ENCODE measurements at places on chromosomes 13 and 19. TPM values are rescaled to one million over a fixed set of nuclear protein-coding genes. Genes with fewer than 3 reads are reported as not detected.

GRCh38 chr13:33931397-33932311 is 113.7 kb downstream of the RFC3 start:
- DNase-seq: peak; percentile 61

DNA sequence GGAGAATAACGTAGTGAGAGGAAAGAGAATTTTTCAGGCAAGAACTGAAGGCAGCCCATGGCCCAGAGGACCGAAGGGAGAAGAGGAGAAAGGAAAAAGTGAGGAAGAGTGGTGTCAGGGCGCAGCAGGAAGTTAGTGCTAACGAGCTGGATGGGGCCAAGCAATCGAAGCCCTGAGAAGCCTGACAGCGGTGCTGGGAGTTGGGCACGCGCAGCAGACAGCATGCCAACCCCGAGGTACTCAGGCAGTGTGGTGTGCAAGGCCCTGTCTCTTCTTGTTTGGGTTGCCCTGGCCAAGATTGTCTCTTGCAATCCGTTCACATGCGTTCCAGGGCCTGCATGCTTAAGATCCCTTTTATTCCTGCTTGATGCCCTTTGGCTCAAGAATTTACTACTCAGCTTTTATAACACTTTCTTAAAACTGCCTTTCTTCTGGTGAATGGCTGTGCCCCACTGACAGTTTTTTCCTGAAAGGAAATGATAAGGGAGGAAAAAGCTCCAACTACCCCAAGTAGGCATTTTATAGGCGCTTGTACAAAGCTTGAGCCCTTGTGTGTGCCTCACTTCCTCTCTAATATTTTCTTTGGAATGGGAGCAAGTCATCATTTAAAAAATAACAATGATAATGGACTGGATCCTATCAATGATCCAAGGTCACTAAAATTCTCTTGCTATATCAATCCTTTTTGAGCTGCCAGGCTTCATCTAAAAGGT is 115.4 kb downstream of the FLT1 start:
- no peak for DNase-seq

DNA sequence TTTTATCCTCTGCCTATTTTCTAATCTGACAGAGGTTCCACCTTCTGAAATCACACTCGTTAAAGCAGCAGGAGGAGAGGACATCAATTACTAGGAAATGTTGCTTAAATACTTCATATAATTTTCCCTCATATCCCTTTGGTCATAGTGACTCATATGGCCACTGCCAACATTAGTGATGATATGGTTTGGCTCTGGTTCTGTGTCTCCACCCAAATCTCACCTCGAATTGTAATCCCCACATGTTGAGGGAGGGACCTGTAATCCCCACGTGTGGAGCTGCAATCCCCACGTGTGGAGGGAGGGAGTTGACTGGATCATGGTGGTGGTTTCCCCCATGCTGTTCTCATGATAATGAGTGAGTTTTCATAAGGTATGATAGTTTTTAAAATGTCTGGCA is 618.4 kb upstream of the SLITRK5 start:
- DNase-seq: peak; percentile 60

GRCh38 chr13:51047434-51048165 is 63.5 kb downstream of the C13orf42 start:
- DNase-seq: no peak

DNA sequence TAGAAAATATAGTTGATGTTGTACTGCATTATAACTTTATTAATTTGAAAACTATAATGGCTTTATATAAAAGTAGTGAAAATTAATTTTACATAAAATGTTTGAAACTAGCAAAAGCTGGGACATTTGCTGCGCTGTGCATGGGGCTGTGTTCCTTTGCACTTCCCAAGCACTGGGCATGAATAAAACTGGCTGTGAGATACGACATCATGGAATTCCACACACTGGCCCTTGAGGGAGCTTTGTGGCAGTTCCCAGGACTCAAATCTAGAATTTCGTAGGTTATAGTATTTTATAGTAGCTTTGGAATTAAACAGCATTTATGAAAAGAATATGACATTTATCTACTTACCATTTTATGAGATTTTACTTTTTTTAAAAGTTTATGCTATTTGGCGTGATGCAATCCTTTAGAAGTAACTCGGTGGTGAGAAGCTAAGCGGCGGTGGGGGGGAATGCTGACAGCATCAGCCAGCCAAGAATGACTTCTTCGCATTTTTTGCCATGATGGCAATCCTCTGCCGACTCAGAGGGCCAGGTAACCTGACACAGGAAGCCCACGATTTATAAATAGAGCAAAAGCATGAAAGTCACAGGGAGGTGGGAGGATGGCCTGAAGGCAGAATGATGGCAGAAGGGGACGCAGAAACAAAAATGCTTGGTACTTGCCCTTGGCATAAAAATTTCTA is 553.5 kb downstream of the MYO16 start:
- DNase-seq: peak; percentile 16

Gene TMEM38A
- 7.3 TPM for total RNA-seq

Gene SYNE4
- 0.29 TPM for total RNA-seq

Gene CABP5
- total RNA-seq: not detected

Gene GPR183
- total RNA-seq: not detected

All from A172 (cell line).